ENCODE measurements at places on chromosomes 1 and 21.

DNA sequence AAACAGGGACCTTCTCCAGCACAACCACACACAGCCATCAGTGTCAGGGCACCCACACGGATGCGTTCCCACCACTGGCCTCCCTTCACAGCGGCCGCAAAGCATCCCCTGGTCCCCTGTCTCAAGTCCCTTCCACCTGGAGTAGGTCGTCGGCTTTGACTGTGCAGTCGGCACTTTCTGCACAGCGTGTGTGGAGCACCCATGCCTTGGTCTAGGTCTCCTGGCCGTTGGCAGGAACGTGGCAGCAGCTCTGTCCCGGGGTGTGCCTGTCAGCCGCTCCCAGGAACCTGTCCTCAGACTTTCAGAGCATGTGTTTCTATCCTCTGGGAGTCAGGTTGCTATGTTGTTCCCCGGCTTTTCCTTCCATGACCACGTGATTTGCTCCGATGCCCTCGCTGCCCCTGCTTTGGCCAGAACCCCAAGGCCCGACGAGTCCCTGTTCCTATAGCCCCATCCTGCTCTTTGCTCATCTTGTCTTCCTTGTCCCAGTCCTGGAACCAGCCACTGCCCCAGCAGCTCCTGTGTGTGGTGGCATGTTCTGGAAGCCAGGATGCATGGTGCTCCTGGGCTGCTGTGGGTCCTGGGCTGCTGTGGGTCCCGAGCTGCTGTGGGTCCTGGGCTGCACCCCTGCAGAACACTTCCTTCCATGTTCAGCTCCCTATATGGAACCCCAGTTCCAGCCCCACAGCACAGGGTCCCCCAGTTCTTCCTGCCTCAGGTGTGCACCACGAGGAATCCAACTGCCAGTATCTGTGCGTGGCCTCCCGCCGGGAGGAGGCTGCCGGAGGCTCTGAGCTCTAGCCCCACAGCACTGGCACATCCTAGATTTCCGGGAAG, 84.2 kb upstream of the COL6A1 start:
- no peak for DNase-seq

GRCh38 chr1:155946633-155947219, 5.3 kb downstream of the RXFP4 start:
- no peak for DNase-seq

DNA sequence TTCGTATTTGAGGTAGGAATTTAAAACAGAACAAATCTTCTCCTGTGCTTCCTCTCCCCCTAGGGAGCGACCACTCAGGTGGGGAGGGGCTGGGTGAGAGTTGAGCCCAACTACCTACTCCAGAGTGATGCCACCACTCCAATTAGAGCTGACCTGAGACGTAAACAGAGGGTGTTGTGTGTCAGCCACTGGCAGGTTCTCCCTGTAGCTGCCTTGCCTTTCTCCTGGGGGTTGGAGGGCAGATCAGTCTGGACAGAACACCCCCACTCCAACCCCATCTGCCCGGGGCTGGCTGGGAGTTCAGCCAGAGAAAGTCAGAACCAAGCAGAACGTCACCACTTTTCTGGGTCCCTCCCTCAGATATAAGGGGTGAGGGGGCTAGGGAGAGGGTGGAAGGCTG, 2.0 kb downstream of the HPDL start:
- DNase-seq: no peak

- no peak for DNase-seq
Observed at GRCh38 chr1:156226116-156226538, 13.3 kb downstream of the PMF1 start.

DNA sequence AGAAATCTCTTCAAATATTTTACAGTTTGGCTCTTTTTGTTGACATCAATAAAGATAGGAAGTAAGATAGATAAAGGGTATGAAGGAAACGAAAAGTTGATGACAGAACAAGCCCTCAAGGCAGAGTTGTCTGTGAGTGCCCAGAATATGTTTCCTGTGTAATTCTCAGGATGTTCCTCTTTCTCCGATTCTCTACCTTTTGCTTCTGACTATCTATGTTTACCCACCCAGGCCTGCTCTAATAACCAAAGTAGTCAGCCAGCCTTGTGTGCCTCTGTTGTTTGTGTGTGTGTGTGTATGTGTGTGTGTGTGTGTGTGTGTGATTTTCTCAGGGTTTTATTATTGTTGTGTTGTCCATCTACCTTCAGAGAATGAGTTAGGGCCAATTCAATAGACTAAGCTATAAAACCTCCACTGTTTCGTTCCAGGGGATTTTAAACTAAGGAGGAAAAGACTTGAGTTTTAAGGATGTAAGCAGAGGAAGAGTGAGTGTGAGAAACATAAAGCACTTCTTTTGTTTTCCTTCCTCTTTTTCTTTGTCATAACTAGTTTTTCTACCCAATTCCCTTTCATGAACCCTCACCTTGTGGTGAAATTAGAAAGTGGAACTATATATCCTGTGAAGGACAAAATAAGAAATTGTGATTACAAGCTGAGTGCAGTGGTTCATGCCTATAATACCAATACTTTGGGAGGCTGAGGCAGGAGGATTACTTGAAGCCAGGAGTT, 627.4 kb upstream of the NR5A2 start:
- DNase-seq: no peak

DNA sequence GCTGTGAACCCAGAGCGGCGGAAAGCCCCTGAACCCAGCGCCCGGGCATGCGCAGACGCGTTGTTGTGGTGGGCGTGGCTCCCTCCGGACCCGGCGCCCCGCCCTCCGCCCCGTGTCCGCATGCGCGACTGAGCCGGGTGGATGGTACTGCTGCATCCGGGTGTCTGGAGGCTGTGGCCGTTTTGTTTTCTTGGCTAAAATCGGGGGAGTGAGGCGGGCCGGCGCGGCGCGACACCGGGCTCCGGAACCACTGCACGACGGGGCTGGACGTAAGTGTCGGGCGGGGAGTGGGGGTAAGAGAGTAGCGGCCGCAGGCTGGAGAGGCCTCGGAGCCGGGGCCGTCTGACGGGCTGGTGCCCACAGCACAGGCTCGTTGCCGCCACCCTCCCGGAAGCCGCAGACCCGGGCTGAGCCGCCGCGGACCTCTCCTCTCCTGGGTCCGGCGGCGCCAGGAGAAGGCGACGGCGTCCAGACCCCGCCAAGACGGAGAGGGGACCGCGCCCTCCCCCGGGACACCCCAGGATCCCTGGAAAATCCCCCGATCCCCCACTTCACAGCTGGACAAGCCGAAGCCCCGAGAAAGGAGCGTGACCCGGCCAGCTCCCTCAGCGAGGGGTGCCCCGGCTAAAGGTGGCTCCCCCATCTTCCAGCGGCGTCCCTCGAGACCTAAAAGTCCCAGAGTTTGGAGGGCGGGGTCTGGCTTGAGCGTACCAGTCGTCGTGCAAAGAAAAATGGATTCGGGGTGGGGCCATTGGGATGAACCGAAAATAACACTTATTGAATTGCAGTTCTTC, at the start of gene TMEM50A:
Gene TMEM50A, plus strand, starts transcription at position 147 of the 794 bp plus-strand sequence. CDS start 2,153 bp downstream, outside the sequence.
- peak; percentile 81 for DNase-seq

GRCh38 chr1:91604632-91605031, 104.0 kb downstream of the CDC7 start:
- DNase-seq: no peak

GRCh38 chr1:31422505-31423319, 9.7 kb downstream of the SERINC2 start:
- DNase-seq: peak; percentile 51

GRCh38 chr1:20586953-20587660, 1.8 kb upstream of the CDA start:
- DNase-seq: no peak

GRCh38 chr1:98355656-98356383, 305.7 kb upstream of the SNX7 start:
- DNase-seq: no peak

DNA sequence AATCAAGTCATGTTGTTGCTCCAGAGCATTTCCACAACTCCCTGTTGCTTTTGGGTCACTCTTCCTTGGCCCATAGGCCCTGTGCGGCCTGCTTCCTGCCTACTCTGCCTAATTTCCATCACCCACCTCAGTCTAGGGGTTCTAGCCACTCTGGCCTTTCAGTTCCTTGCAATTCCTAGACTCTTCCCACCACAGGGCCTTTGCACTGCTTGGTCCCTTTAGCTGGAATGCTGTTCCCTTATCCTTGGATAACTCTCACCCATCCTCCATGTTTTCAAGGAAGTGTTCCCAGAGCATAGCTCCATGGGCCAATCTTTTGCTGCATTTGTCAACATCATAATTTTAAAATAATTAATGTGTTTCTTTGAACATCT, 18.7 kb downstream of the EPHB2 start:
- no peak for DNase-seq

DNA sequence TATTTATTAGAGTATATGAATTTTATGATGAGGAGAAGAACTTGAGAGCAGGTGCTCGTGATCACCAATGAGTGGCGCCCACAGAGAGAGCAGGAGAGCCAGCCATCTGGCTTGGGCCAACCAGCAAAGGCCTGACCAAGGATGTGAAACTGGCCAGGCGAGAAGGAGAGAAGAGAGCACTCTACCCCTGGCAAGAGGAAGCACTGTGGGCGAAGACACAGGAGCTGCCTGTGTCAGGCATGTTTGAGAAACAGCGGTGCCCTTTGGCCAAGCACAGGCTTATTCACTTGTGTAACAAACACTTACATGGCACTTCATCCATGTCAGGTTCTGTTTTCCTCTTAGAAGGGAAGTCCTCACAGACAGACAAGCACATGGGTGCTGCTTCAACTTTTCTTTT, 4.2 kb upstream of the SIPA1L2 start:
- no peak for DNase-seq

GRCh38 chr1:33241866-33242265, 14.4 kb upstream of the ZNF362 start:
- DNase-seq: no peak

GRCh38 chr1:173112129-173112528, 61.4 kb upstream of the TNFSF18 start:
- no peak for DNase-seq

GRCh38 chr1:232765542-232765941, 39.7 kb upstream of the MAP10 start:
- DNase-seq: no peak

GRCh38 chr21:43716376-43717165, 2.4 kb upstream of the PDXK start:
- DNase-seq: no peak

GRCh38 chr1:24382165-24382577, 31.4 kb downstream of the STPG1 start:
- no peak for DNase-seq

GRCh38 chr1:45026446-45026845, 14.4 kb downstream of the UROD start:
- no peak for DNase-seq

DNA sequence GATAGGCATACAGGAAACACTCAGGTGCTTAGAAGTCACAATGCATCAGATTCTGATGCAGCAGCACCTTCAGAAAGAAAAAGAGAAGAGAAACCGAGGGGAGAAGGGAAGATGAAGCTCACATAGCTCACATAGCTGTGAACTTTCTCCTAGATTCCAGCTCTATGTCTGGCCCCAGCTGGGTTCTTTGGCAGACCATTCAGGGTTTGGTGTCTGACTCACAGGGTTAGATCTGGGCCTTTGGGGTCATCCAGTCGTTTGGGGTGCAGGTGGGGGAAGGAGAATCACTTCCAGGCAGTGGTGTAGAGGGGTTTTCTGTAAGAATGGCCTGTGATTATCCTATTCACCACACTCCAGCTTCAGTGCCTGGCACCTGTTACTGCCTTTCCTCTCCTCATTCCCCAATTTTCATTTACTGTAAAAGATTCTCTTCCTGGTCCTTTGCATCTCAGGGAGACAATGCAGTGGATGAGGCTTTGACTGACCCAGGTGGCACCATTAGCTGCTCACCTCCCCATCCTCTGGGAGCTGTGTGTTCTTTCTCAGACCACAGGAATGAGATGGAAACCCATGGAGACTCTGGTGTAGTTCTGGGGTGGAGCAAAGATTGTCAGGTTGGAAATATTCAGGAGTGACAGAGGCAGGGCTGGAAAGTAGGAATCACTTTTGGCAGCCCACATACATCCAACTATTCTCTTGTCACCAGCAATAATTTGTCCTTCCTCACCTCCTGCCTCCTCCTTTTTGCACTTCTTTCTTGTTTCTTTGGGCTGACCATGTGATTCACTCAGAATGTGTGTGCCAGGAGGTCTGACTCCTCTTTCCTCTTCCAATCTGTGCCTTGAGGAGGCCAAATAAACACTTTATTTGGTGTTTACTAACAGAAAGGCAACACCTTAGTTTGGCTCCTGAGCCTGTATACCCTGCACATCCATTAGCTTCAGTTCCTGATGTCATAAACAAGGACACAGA, 103.3 kb downstream of the PAPPA2 start:
- no peak for DNase-seq

GRCh38 chr1:155455588-155456195, 106.9 kb downstream of the ASH1L start:
- no peak for DNase-seq

DNA sequence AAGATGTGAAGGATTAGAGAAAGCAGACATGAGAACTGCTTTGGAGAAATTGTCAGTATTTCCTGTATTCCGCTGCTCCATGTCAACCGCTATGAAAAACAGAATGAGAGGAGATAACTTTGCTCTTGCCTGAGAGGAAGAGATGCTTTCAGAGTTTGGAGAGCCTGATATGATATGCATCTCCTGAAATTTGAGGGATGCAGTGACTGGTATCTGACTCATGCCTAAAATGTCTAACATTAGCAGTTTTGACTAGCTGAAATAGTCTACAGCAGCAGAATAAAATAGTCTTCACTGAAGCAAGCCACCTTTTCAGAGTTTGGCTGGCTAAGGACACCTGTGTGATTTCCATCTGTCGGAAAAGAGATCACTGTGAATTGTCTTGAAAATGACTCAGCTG, 165.8 kb upstream of the LRRC7 start:
- DNase-seq: no peak

All from stimulated activated CD4-positive, alpha-beta T cell treated with anti-CD3 and anti-CD28 coated beads, Interleukin-1b, Interleukin-23, amount 100 ng/mL, for 24 hours (primary cell).